IPS DF 6.9 (cell line): ENCODE measurements at places on chromosomes 1 and 21.

- no peak for DNase-seq
These were observed 81.8 kb downstream of the PHTF1 start for GRCh38 chr1:113677250-113678158.

- no peak for DNase-seq
These were observed 4.4 kb downstream of the DVL1 start for GRCh38 chr1:1344655-1345361.

DNA sequence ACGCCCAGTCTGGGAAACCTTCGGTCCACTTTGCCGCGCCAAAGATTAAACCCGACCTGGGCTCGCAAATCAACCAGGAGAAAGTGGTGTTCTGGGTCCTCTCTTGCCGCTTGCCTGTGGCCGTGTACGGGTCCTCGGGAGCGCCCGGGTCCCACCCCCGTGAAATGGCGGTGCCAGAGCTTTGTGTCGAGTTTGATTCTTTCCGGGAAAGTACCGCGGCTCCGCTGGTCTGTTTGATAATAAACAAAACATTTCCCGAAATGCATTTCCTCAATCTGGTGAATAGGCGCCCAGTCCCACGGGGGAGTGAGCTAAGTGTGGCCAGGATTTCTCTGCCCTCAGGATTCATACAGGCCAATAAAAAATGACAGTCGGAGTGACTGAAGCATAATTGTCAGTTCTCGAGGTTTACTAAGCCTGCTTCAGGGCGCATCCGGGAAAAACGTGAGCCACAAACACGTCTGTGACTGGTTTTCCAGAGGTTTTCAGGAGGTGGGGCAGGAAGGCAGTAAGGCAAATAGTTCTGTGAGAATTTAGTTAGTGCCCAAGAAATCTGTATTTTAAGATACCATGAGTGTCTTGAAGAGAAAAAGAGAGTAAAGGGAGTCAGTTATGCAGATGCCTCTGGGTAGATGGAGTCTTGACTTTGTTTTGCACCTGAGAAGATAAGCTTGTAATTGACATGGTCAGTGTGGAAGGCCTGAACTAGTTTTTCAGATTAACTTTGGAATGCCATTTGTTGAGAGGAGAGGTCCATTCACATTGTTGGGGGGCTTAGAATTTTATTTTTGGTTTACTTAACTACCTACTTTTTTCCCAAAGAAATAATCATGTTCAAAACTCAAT lies 675 bp downstream of the IFNAR1 start:
- no peak for DNase-seq

GRCh38 chr1:109186733-109187086 lies 27.0 kb upstream of the SARS1 start:
- no peak for DNase-seq

GRCh38 chr1:17531343-17531681 lies 8.2 kb upstream of the ARHGEF10L start:
- DNase-seq, result no peak

DNA sequence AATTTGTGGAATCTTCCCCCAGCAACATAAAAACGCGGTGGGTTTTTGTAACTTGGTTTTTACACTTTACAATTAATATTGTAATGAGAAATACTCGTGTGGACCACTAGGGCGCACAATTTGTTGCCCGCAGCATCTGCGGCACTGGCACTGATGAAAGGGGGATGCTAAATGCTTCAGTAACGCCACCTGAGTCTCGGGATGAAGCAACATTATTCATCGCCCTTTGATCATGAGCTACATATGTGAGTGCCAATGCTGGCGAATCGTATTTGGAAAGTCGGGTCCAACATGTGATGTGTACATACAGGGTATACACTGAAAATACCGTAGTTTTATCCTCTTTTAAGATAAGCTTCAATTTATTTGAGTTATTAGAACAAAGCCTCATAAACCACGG lies 34.2 kb upstream of the COX20 start:
- DNase-seq, result no peak

- DNase-seq, result no peak
These were observed 24.3 kb upstream of the NBL1 start for GRCh38 chr1:19619697-19620384.

GRCh38 chr21:33901412-33902288 lies 14.0 kb downstream of the ATP5PO start:
- no peak for DNase-seq

- DNase-seq, result no peak
These were observed 37.8 kb downstream of the SETD4 start for GRCh38 chr21:36022427-36023091.

GRCh38 chr1:82391712-82392111 lies 591.0 kb downstream of the ADGRL2 start:
- DNase-seq, result no peak
